ENCODE measurements at places on chromosomes 12 and 14.

- no peak for DNase-seq
Observed at GRCh38 chr14:63231766-63232165, 27.5 kb downstream of the RHOJ start.

- no peak for DNase-seq
Observed at GRCh38 chr14:49451938-49452337, 134.2 kb downstream of the RPS29 start.

- DNase-seq, result no peak
Observed at GRCh38 chr12:62642486-62642885, 175.9 kb downstream of the MON2 start.

DNA sequence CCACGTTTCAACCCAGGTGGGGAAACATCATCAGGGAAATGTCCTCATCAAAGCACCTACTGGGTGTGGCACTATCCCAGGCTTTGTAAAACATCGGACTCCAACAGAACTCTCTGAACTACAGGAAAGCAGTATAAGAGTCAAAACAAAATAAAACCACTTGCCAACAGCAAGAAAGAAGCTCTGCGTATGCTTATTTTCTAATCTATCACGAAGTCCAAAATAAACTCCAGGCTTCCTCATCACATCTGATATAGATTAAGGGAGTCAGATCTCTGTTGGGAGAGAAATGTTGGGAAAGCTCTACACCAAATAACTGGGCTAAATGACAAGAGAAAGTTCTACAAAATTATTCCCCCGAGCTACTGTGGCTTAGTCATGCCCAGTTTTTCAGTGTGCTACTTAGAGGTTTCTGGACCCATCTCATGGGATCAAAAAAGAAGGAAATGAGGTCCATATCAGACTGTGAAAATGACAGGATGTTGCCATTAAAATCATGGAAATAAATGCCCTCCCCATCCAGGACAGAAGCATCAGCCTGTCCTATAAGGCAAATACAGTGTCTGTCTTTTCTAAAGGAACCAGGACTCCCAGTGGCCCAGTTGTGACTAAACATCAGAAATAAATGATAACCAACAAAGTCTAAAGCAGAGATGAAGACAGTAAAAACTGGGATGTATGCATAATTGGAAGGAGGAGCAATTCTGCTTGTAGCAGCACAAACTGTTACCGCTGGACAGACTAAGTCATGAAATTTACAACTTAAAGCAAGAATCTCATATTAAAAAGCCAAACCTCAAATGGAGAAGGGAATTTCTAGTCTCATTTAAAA lies 149.5 kb downstream of the STXBP6 start:
- DNase-seq, result no peak

DNA sequence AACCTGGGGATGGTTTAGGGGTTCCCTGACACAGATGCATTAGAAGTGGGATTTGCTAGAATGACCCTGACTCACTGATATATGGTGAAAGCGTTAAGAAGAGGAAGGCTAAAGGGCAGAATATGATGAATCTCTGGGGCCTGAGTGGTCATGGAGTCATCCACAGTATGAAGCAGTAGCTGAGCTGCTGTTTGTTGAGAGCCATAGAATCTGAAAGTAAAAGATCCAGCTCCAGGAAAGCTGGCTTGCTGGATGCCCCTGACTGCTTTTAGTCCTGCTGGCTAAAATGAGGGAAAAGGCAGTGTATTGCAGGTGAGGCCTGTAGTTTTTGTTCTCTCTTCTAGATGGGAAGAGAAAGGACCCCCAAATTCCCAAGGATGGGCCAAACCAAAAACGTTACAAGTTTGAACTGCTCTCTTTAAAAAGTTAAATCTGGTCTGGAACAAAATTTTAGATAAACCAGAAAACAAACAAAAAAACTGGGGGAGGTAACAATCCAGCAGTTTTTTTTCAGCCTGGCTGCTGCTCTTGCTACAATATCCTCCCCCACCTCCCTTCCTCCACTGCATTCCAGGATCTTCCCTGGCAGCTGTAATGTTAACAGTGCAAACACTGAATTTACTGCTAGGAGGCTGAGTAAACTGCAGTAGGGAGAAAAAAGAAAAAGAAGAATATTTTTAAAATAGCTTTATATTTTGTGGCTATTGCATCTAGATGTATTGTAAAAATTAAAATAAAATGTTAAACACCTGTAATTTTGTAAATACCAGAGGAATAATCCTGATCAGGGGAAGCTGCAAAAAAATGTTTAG lies 16.5 kb downstream of the SEL1L start:
- DNase-seq, result no peak

- DNase-seq, result no peak
Observed at GRCh38 chr12:2336409-2336829, 283.6 kb downstream of the CACNA1C start.

Measured in anterior cingulate cortex (tissue), 58 donors.